ENCODE measurements at places on chromosomes 2 and 18. TPM values are rescaled to one million over a fixed set of nuclear protein-coding genes. Genes with fewer than 3 reads are reported as not detected.

GRCh38 chr2:126599062-126599461 is 56.9 kb upstream of the GYPC start:
- no peak for DNase-seq

Gene AMER3
- polyA plus RNA-seq: 0.03 TPM

DNA sequence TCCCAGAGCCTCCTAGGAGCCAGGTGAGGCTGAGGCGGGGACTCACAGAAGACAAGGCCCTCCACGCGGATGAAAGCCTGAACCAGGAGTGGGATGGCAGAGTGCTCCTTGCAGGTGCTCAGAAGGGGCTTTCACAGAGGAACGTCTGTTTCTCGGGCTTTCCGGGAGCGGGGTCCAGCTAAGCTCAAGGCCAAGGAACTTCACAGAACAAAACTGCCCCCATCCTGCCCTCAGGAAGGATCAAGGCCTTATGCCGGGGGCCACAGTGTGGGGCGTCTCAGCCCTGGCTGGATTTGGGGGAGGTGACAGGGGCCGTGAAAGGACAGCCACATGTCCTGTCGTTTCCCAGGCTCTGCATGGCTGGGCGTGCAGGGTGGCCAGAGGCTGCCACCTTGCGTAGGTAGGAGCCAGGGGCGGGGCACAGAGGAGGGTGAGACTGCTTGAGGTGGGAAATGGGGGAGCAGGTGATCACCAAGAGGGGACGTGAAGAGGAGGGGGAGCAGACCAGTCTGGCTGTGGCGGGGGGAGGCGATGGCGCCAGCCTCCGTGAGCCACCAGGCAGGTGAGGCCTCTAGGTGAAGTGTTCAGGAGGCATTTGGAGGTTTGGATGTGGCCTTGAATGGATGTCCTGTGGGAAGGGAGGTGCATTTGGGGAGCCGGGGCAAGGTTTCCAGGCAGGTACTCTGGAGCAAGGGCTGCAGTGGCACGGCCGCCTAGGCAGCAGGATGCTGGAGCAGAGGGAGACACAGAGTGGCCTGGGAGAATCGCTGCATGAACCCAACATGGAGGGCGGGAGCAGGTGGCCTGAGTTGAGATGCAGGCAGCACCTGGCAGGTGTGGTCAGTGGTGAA is 79.1 kb downstream of the TWIST2 start:
- DNase-seq: no peak

GRCh38 chr2:164678631-164679149 is 57.4 kb upstream of the GRB14 start:
- peak; percentile 34 for DNase-seq

DNA sequence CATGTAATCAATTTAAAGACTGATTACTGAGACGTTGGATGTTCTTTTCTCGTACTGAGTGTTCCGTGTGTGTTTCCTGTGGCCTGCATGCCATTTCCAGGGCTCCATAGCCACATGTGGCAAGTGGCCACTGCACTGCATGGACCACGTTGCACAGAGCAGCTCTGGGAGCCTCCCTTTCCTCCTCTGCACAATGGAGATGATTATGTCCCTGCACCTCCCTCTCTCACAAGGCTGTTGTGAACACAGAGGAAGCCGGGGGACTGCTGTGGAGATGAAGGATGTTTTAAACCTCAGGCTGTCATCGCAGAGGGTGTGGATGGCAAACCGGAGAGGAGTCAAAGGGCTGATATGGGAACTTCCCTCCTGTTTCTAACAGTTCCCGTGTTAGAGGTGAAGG is 87.7 kb downstream of the TGOLN2 start:
- no peak for DNase-seq

DNA sequence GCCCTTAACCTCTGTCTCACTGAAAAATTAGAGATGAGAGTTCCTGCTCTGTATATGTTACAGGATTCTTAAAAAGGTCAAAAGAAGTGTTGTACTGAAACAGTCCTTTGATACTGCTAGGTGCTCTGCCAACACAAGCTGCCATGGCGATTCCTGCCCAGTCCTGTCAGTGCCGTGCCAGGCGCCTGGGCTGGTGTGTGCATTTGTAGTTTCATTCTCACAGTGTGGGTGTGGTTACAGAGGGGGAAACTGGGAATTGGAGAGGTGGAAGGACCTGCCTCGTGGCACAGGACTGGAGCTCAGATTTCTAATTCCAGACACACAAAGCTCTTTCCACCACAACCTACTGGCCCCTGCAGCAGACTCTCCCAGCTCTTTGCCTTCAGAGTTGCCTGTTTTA is 122.3 kb upstream of the RAB6C start:
- DNase-seq: no peak

Gene TMEM178A
- polyA plus RNA-seq: 121 TPM

- DNase-seq: no peak
Observed at GRCh38 chr2:212644195-212644837, 105.7 kb upstream of the ERBB4 start.

Gene KCNJ13
- polyA plus RNA-seq: 1.8 TPM

DNA sequence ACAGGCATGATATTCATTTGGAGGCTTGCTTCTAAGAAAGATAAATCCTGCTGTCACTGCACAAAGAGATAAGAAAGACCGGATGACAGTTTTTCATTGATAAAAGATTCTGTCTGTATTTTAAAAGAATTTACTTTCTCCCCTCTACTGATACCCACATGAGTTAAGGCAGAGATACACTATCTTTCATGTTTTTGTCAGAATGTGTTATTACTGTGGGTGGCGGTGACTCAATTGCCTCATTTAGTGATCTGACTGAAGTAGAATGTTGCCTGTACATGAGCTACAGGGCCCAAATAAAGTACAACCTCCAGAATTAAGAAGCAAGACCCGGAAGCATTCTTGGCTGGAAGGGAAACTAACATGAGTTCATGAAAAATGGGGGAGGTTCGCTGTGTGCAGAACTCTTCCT is 480.0 kb downstream of the SLC4A3 start:
- DNase-seq: no peak

DNA sequence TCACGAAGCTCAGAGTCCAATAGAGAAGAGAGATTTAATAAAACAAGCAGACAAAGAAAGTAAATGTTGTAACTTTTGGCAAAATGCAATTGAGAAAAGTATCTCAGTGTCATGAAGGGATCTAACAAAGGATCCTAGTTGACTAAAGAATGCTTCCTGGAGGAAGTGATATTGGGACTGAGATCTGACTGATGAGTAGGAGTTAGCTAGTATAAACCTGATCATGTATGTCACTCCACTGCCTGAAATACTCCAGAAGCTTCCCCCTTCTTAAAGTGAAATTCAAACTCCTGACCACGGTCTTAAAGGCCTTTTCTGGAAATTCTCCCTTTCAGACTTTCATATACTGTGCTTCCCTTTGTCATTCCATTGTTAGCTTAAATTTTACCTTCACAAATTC is 1102.4 kb upstream of the ZEB2 start:
- DNase-seq: no peak

Gene ID2
- polyA plus RNA-seq: 310 TPM

Gene TBR1
- not detected for polyA plus RNA-seq

DNA sequence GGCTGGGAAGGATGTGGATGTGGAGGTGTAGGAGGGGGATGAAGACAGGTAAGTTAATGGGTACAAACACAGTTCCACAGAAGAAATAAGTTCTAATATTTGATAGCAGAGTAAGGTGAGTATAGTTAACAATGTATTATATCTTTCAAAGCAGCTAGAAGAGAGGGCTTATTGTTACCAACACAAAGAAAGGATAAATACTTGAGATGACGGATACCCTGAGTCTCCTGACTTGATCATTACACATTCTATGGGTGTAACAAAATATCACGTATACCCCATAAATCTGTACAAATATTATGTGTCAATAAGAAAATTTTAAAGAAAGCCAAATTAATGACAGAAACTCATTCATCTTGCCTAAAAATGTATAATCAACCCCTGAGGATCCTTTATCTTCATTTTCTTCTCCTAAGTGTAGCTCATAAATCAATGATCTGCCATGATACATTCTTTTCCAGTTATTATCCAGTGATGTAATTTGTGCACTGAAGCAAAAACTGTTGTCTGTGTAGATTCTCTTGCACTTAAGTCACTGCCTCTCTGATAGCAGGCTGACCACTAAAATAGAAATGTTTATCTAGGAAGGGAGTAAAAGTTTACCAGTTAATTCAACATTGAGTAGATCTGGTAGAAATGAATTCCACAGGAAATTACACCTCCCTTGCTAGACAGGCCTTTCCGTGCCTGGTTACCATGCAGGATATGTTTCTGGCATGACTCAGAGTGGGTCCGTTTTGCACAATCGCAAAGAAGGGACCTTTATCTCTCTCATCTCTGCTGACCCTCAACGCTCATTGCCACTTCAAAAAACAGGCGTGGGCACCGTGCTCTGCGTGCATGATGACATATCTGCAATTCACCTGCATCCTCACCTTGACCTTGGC is 249.7 kb upstream of the NCKAP5 start:
- DNase-seq: peak; percentile 25

DNA sequence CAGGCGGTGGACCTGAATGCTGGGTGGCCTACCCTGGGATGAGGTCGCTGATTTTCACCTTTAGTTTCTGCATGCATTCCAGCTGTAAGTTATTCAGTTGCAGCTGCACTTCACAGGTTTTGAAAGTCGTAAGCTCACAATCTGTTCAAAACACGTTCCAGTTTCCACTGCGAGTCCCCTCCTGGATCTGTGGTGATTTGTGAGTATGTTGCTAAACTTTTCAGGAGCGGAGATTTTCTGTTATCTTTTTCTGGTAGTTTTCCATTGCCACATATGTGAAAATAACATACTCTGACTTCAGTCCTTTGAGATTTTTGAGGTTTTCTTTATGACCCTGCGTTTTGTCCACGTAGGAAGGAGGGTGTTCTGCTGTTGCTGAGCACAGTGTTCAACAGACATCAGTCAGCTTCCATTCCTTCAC is 102.1 kb downstream of the SNTG2 start:
- DNase-seq: no peak

Gene STARD6
- 0.21 TPM for polyA plus RNA-seq

GRCh38 chr2:181723731-181724130 is 43.4 kb upstream of the NEUROD1 start:
- DNase-seq: no peak

GRCh38 chr2:197247083-197247482 is 63.5 kb downstream of the ANKRD44 start:
- DNase-seq: no peak

DNA sequence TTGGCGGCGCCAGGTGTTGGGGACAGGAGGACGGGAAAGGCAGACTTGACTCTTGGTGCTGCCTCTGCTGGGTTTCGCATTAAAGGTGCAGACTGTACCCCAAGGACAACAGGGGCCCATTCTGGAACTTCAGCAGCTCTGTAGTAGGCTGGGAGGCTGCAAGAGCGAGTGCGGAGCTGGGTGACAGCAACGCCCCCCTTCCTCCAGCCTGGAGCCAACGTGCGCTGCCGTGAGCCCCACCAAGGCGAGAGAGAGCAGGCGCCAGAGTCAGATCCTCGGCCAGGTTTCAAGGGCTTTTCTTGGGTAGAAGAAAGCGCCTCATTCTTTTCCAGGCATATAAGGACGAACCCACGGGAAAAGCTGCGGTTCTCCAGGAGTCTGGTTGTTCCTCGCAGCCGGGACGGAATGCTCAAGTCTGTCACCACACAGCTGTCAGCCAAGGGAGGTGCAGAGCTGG is 1.9 kb downstream of the DOK6 start:
- peak; percentile 17 for DNase-seq

DNA sequence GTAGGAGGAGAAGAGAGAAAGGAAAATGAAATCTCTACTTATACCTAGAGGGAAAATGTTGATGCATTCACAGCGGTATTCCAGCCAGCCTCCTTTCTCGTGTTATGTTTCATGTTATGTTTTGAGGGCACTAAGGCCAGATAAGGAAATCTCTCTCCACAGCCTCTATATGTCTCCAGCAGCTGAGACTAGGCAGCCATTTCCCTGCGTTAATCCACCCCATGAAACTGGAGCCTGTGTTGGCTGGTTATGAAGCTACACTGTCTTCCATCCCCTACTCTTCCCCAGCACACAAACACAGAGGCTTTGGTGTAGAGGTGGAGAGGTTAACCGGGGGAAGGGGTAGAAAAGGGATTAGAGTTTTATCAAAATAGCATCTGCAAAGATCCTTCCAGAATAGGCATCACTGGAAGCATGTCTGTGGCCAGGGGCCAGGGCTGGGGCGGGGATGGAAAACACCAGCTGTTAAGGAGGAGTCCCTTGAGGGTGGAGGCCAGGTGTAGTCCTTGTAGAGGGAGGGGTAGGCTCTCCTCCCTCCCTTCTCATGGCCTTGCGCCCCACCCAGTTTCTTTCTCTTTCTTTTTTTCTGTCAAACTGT is 100.9 kb upstream of the TNP1 start:
- DNase-seq: no peak

Gene ANKMY1
- polyA plus RNA-seq: 15.5 TPM

Gene ACOXL
- 0.61 TPM for polyA plus RNA-seq

- no peak for DNase-seq
Observed at GRCh38 chr2:19854596-19855541, 46.9 kb downstream of the TTC32 start.

Gene CNGA3
- polyA plus RNA-seq: not detected

DNA sequence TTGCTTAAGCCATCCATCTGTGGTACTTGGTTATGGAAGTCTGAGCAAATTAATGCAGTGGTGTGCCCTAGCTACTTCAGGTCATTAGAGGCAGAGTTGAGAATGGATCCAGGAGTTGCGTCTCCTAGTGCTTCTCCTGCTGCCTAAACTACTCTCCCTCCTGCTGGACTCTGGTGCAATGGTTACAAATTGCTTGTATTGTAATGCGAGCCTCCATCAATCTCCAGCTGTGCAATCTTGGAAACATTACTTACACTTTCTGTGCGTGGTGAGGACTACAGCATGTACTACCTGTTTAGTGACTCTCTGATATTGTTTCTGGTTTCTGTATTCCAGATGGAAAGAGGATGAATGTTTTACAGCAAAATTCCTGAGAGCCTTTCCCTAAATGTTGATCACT is 119.0 kb upstream of the CYRIA start:
- DNase-seq: no peak

Gene REG1B
- not detected for polyA plus RNA-seq

DNA sequence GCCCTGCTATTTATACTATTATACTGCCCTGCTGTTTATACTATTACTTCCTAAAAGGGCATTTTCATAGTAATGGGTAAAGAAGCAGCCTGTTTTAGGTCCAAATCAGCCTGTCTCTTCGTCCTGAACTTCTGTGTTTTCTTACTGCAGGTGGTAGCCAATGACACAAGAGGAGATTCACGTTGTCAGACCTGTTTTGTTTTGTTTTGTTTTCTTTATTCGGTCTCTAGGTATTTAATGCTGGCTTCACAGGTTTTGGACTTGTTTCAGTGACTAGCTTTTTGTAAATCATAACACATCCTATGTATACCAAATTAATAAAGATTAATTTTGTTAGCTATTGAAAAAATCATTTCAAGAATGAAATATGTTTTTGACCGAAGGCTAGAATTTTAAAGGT is 116.4 kb downstream of the MAP3K20 start:
- DNase-seq: no peak

DNA sequence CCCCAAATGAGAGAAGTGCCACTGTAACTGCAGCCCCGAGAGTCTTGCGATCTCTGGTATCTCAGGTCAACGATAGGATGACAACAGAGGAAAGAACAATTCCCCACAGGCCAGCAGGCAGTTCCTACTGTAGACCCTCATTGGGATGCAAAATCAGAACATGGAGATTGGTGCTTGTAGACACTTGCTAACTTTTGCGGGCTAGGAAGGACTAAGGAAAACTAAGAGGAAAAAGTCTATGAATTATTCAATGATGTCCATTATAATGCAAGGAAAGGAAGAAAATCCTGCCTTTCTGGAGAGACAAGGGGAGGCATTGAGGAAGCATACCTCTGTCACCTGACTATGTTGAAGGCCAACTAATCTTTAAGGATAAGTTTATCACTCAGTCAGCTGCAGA is 51.9 kb upstream of the CWC22 start:
- no peak for DNase-seq
